Substantia nigra (tissue), 51 donors: ENCODE measurements at places on chromosomes 1 and 21.

DNA sequence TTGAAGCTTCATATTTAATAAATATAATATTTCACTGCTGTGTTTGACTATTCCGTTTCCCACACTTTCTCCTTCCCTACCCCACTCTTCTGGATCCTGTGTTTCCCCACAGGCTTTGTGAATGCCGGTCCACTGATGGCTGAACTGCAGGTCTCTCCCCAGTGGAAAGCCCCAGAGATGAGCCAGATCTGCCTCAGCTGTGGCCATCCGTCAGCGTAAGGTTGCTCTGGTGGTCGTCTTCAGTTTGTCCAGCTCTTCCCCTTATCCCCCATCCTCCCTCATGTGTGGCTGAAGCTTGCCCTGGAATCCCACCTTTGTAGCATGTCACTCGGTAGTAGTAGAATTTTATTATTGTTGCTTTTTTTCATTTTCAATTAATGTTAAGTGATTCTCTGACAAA lies 11.4 kb downstream of the SMAP2 start:
- no peak for DNase-seq

DNA sequence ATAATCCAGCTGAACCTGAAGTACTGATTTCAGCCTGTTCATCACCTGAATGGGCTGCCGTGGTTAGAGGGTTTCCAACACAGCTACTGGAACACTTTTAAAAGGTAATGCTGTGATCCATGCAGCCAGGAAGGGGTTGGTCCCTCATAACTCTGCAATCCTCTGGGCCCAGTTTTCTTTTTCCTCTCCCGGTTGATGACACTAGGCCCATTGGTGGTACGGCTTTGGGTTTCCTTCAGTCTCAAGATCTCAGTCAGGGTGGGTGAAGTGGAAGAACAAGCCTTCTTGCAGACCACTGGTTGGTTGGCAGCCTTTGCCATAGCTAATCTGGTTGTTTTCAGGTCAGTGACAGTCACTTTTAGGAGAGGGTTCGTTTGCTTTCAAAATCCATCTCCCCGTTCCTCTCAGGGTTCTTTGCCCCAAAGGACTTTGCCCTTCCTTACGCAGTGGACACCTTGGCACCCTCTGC lies 502 bp upstream of the SLC35A3 start:
- DNase-seq: no peak

GRCh38 chr1:222916100-222916499 lies 101.3 kb downstream of the DISP1 start:
- DNase-seq: no peak

DNA sequence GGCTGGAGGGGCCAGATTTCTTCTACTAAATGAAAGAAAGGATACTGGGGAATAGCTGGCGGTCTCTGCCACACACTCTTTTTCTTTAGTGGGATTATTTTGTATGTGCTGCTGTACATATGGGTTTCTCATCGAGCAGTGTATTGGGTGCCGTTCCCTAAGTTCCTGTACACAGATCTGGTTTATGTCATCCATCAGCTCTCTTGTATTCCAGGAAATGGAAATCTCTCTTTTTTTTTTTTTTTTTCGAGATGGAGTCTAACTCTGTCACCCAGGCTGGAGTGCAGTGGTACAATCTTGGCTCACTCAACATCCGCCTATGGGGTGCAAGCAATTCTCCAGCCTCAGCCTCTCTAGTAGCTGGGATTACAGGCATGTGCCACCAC lies 27.0 kb upstream of the NID1 start:
- no peak for DNase-seq

- DNase-seq: no peak
Measured at GRCh38 chr1:84156210-84156621, 12.1 kb downstream of the PRKACB start.

DNA sequence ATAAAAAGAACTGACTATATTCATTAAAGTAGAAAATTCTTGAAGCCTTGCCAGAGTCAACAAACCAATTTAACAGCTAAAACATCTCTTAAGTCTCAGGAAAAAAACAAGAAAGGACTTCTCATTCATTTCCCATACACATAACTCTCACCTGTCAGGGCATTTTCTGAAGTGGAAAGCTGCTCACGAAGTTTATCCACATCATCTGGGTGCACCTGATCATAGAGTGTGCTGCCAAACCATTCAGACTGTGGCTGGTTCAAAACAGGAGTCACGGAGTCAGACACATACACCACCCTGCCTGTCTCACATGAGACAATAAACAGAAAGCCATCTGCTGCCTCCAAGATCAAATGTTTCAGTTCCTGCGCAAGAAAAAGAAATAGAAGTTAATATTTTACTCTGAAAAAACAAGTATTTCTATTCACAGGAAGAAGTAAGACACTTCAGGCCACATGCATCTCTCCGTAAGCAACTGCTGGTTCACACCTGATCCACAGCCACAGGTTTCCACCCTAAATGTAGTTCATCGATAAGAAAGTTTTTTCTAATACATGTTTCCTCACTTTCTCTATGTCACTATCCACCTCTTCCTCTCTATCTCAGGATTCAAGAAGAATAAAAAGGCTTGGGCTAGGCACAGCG lies 28.2 kb upstream of the CTSK start:
- no peak for DNase-seq

- no peak for DNase-seq
Measured at GRCh38 chr1:155177918-155178281, 4.3 kb downstream of the TRIM46 start.

DNA sequence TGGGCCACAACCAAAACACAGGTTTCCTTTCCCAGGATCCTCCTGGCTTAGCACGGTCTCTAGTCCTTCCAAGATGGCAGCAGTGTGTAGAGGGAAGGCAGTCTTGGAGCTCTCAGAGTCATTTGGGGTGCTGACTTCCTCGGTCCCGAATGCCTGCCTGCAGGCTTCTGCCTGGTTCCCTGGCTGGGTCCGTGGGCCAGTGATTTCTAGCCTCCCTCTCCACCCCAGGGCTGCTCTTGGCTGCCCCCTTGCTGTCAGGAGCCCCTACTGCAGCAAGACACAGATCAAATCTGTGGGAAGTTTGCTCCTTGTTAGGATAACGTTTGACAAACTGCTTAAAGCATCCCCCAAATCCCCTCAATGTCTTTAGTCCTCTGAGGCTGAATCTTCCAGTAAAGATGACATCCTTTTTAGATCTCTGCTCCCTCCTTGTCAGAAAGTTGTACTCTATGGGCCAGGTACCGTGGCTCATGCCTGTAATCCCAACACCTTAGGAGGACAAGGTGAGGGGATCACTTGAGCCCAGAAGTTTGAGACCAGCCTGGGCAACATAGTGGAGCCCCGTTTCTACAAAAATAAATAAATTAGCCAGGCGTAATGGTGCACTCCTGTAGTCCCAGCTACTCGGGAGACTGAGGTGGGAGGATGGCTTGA lies 272.5 kb downstream of the RRAGC start:
- peak; percentile 7 for DNase-seq

- DNase-seq: no peak
Measured at GRCh38 chr1:52906135-52906603, 15.4 kb downstream of the ECHDC2 start.

DNA sequence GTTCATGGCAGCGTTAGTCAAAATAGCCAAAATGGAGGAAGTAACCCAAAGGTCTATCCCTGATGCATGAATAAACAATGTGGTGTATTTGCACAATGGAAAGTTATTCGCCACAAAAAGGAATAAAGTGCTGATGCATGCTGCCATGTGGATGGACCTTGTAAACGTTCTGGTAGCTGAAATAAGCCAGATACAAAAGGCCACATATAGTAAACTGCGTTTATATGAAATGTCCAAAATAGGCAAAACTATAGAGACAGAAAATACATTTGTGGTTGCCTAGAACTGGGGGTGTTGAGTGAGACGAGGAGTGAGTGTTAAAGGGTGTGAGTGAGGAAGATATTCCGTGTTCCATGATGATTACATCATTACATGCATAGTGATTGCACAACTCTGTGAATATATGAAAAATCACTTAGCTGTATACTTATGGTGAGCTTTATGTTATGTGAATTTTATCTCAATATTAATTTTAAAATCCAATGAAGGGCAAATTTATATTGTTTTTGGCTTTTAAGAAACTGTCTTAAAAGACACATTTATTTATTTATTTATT lies 321.3 kb downstream of the KIF26B start:
- no peak for DNase-seq

GRCh38 chr1:12472798-12473551 lies 145.0 kb downstream of the DHRS3 start:
- no peak for DNase-seq

- DNase-seq: no peak
Measured at GRCh38 chr1:25486602-25487001, 55.9 kb downstream of the MACO1 start.

DNA sequence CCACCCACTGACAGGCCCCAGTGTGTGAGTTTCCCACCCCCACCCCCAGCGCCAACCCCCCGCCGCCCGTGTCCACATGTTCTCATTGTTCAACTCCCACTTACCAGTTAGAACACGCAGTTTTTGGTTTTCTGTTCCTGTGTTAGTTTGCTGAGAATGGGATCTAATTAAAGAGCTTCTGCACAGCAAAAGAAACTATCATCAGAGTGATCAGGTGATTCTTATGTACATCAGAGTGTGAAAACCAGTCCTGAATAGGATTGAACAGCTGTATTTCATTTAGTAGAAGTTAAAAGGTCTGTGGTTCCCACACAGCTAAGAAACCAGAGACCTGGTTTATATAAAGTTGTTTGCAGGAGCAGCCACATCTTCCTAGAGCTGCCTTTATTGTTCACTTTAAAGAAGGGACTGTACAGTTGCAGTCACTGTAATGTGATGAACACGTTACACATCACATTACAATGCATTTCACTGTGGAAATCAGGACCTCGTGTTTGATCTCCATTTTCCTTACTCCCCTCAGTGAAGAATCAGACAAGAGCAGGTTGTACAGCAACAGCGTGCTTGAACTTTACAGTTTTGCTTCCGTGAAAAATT lies 1.2 kb downstream of the GBP6 start:
- DNase-seq: no peak

DNA sequence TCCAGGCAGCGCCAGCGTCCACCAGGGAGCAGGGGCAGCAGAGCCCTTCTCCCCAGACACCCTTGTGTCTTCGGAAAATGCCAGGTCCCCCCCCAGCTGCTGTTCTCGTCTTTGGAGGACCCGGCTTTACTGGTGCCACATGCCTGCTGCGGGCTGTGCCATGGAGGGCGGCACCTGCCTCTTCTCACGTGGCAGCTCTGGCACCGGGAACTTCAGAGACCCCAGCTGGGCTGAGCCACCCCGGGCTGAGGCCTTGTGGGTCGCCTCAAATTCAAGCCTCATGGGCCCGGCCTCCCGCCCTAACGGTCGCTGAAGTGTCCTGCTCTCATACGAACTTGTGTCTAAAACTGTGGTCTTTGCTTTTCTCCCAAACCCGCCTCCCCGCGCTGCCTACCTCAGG lies 27.0 kb upstream of the C1orf159 start:
- no peak for DNase-seq

DNA sequence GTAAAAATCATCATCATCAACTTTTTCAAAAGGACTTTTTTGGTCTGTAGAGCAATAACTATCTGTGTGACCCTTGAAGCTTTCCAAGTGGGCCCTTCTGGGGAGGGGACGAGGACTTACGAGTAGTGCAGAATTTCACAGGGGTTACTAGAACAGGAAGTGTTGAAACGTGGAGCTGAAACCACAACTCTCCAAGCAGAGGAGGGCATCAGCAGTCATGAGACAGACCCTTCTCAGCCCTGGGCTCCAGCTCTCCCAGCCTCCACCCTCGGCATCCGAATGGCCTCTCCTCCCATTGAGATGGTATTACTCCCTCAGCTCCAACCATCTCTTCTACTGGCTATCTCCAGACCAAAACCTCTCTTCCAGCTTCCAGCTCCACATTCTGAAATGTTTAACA lies 3.6 kb downstream of the FAM89A start:
- DNase-seq: no peak

GRCh38 chr1:82979593-82980236 lies 1019.2 kb downstream of the TTLL7 start:
- no peak for DNase-seq

DNA sequence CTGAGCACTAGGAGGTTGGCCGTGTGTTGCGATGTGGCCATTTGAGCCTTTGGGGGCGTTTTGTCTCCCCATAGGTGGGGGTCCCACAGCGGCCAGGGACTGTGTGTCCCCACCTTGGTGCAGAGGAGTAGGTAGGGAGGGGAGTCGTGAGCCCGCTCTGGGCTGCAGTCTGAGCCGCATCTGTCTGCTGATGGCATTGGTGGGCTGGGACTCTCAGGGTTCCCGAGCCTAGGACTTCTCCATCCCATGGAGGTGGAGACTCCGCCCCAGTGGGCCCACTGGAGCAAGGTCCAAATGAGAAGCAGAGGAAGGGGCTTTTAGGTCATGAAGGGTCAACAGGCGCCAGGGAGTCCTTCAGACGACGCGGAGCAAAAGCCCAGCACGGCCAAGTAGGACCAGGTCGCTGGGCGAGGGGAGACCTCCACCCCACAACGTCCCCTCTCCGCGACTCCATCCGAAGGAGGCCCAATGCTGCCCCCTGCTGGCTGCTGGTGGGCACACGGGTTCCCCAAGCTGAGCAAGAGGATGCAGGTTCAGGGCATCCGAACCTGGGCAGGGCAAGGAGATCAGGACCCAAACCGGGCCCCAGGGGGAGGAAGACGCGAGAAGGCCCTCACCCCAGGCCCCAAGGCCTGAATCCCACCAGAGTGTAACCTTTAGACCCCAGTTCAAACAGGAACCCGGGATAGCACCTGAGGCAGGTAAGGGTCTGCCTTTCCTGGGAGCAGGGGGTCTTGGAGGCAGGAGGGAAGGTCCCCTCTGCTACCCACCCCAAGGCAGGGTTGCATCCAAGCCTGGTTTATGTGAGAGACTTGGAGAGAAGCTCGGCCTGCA lies 14.9 kb downstream of the TTC34 start:
- peak; percentile 30 for DNase-seq

DNA sequence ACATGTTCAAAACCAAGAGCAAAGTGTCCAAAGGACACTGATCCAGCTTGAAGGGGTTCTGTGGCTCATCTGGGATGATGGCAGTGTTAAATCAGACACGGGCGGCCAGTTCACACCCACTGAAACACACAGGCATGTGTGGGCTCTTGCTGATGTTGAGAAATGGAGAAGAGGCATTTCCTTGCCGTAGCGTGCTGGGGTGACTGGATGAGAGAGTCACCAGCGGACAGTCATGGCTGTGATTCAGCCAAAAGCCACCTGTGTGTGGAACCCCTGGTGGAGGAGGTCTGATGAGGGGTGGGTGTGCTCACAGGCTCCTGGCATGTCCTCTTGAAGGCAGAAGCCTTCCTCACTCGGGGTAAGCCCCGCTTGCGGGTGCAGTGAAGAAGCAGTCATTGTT lies 7.2 kb downstream of the C1orf35 start:
- DNase-seq: no peak

- peak; percentile 36 for DNase-seq
Measured at GRCh38 chr21:32484706-32485380, 72.3 kb downstream of the EVA1C start.
